ENCODE measurements at places on chromosomes 6 and 20.

DNA sequence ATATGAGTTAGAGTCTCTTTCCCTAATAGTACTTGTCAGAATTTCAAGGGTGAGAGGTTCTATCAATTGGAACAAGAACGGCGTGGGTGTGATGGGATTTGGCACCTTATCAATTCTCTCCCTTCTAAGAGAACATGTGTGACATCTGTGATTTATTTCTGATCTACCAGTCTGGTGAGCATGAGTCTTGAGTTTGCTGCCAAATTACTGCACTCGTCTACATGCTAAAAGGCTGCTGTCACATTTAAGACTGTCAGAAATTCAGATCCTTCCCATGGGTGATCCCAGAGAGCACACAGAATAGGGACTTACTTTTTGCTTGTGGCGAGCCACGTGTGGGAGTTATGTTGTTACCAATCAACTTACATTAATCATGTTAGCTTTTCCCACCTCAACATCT lies 370.2 kb upstream of the SASH1 start:
- no peak for DNase-seq

DNA sequence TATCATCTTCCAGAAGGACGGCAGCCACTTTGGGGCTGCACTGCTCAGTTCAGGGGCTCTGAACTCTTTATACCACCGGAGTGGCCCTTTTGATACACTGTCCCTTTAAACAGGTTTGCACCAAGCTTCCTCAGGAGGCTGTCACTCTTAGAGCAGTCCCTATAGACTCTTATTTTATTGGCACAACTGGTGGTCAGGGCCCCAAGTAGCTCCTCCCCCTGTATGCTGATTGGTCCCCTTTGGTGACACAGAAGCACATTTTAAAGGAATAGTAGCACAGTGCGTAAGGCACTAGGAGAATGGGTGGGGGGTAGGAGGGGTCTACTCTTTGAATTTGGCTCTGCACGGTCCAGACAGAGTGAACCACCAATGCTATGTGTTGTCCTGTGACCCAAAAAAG lies 122.6 kb upstream of the MLN start:
- peak; percentile 35 for DNase-seq

DNA sequence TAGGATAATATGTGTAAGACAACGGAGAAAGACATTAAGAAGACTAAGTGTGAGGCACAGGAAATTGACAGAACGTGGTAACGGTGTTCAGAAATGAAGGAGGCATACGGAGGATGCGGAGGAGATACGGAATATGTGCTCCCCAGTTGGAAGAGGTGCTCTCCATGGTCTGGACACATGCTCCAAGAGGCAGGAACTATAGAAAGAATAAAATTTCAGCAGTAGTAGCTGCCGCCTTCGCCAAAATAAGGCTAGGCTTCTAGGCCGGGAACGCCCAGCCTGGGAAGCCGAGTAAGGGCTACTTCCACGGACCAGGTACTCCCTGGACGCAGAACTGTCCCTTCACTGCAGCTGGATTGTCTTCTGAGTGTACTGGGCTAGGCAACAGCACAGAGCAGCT lies 7.4 kb downstream of the MAFB start:
- no peak for DNase-seq

DNA sequence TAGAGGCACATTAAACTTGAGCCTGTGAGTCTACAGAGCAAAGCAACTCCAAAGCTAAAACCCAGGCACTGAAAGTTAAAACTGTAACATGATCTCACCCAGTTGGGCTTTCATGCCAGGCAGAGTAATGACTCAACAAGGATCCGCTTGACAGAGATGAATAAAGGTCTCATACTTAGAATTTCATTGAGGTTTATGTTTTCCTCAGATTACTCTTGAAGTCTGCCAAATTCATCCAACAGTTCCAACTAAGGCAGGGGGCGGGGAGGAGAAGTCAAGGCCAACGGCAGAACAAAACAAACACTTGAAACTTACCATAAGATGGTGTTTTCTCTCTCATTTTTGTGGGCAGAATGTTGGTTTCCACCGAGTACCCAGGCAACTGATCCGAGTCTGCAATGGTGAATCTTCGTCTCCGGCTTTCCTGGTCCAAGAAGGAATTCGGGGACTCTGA lies 54.0 kb upstream of the IPCEF1 start:
- peak; percentile 74 for DNase-seq

- DNase-seq = peak; percentile 57
Measured at GRCh38 chr6:32885698-32886286, 31.8 kb downstream of the PSMB9 start.

GRCh38 chr6:134166511-134167261 lies 114.3 kb upstream of the SLC2A12 start:
- DNase-seq = no peak

GRCh38 chr6:31572041-31572911 lies at the start of gene LTA:
Gene LTA (plus strand): TSS chr6:31572289. CDS start chr6:31572743, 454 bp downstream.
- DNase-seq = no peak

DNA sequence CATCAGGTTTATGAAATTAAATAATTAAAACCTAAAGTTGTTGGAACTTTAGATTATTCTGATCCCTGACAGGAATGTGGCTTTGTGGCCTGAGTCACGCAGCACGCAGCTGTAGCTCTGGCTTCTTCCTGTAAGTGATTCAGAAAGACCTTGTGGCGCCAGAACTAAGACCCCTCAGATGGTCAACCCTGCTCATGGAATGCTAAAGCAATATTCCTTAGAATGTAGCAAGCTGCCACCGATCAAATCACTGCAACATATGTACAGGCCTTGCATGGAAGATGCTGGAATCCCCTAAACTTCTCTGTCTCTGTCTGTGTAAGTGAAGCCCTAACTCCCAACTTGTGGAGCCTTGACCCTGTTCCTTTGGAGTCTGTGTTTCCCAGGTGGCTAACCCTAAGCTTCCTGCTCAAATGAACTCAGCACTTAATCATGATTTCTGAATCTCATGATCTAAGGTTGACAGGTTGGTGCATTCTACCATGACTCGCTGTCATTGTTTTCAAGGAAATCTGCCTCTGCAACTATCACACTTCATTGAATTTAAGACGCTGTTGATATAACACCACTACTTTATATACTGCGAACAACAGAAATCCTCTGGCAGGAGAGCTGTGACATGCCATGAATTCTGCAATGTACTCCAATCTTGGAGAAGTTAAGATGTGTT lies 111.2 kb upstream of the CST7 start:
- no peak for DNase-seq

GRCh38 chr20:34215711-34216381 lies 25.4 kb upstream of the ASIP start:
- DNase-seq = peak; percentile 82

- no peak for DNase-seq
Measured at GRCh38 chr6:109075934-109076333, 18.7 kb downstream of the SESN1 start.

- DNase-seq = no peak
Measured at GRCh38 chr20:33169176-33169794, 1.3 kb downstream of the BPIFA2 start.

All from RWPE1 (cell line).